Liver (tissue), 10 donors: ENCODE measurements at places on chromosomes 1 and 21. TPM values are rescaled to one million over a fixed set of nuclear protein-coding genes. Genes with fewer than 3 reads are reported as not detected.

The NGF gene
- 1.0 TPM for total RNA-seq

DNA sequence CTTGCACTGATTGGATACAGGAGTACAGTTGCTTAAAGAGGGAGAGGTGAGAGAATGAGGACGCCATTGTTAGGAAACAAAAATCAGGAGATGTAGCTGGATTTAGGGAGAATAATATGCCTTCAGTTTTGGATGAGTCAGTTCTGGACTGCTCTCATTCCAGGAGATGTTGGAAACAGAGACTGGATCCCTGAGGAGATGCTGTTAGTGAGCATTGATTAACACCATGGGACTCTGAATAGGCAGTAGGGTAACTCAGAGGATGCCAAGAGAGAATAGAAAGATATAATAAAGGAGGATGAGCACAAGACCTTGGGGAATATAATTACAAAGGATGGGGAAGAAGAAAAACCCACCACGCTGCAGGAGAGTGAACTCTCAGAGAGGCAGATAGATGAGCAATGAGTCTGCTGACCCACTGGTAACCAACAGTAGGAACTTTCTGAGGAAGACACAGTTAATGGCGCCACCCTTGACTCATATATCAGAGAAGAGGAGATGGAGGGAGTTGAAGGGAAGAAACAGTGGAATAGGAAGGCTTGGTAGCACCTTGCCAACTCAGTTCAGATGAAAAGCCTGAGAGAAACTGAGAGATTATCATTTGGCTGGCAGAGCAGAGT lies 10.5 kb downstream of the KCNJ15 start:
- no peak overlapping the region for H3K4me3 ChIP-seq
- no peak for DNase-seq
- peaks cover 9% of the 10 kb centered on the region for H3K4me1 ChIP-seq
- H3K36me3 ChIP-seq: no peaks in the 10 kb centered on the region
- H3K27ac ChIP-seq: no peak overlapping the region

- no peaks in the 10 kb centered on the region for H3K36me3 ChIP-seq
- DNase-seq: no peak
- peaks cover 4% of the 10 kb centered on the region for H3K4me1 ChIP-seq
- no peak overlapping the region for H3K27ac ChIP-seq
- no peak overlapping the region for H3K4me3 ChIP-seq
- H3K27me3 ChIP-seq: no peaks in the 10 kb centered on the region
Observed at GRCh38 chr1:40886318-40887011, 24.3 kb upstream of the CITED4 start.

GRCh38 chr1:227541796-227542152 lies 21.6 kb upstream of the ZNF678 start:
- H3K27ac ChIP-seq: no peak overlapping the region
- peak overlapping the region; percentile 66 for H3K4me3 ChIP-seq
- no peak for DNase-seq
- no peaks in the 10 kb centered on the region for H3K36me3 ChIP-seq
- H3K27me3 ChIP-seq: no peaks in the 10 kb centered on the region

DNA sequence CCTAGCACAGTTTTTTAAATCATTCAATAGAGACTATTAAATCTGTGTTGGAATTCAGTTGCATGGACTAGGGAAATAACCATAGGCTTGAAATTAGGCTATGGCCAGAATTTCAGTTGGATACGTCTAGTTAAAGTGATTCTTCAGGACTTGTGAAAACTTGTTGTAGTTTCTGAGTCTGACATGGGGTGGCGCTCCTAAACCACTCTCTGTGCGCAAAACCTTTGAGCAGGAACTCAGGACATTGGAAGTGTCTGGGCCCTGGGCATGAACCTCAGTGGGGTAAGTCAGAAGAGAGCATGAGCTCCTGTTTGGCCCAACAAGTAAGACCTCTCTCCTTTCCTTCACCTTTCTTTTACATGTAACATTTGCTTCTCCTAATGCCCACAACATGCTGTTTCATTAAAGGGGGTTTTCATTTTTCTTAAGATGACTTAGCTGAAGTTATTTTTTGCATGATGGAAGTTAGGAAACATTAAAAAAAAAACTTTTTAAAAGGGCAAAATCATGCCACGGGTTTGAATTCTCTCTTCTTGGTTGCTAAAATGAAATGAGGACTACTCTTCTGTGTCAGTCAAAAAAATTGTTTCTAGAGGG lies 17.1 kb upstream of the CCDC190 start:
- peaks cover 6% of the 10 kb centered on the region for H3K4me1 ChIP-seq
- no peaks in the 10 kb centered on the region for H3K27me3 ChIP-seq
- no peak overlapping the region for H3K27ac ChIP-seq
- H3K36me3 ChIP-seq: no peaks in the 10 kb centered on the region
- DNase-seq: peak; percentile 53

The TRNP1 gene
- 1.3 TPM for total RNA-seq

The FMO5 gene
- 75.5 TPM for total RNA-seq

- no peak overlapping the region for H3K27ac ChIP-seq
- H3K4me3 ChIP-seq: no peak overlapping the region
Observed at GRCh38 chr1:244536316-244536715, 75.2 kb downstream of the CATSPERE start.

The FCRLB gene
- total RNA-seq: 0.33 TPM

DNA sequence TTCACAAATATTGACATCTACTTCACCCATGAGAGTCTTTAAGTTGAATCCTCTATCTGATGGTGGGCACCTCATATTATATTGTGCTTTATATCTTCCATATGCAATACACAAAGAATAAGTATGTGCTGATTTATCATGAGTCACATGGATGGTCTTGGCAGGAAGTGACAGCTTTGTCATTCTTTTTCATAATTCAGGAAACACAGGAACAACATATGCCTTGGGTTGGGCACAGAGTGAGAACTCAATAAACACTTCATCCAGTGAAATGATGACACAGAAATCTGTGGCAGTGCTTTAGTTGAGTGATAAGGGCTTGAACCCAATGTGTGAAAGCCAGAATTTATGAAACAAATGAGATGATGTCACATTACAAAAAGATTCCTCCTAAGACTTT lies 41.2 kb downstream of the GADD45A start:
- H3K27ac ChIP-seq: no peak overlapping the region
- DNase-seq: no peak
- no peak overlapping the region for H3K4me3 ChIP-seq
- H3K4me1 ChIP-seq: no peaks in the 10 kb centered on the region

The NR5A2 gene
- total RNA-seq: 37.5 TPM

DNA sequence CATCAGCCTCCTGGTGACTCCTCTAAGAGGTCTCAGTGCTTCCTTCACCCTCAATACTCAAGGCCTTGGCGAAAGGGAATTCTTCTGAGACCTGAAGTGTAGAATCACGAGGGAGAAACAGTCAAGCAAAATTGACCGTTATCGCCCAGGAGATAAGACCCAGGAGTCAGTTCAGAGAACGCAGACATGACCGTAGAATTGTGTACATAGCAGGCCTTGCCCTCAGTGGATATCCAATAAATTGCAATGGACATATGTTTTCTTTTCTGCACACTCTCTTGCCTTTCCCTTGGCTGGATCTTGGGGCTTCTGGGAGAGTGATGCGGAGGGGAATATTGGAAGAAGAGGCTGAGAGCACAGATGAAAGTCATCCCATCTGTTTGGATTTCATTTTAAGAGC lies 15.7 kb upstream of the ETS2 start:
- H3K36me3 ChIP-seq: no peaks in the 10 kb centered on the region
- no peak overlapping the region for H3K4me3 ChIP-seq
- DNase-seq: no peak
- H3K4me1 ChIP-seq: peaks cover under 1% of the 10 kb centered on the region
- no peaks in the 10 kb centered on the region for H3K27me3 ChIP-seq

GRCh38 chr21:30958741-30959140 lies 77.4 kb upstream of the KRTAP11-1 start:
- DNase-seq: no peak
- no peaks in the 10 kb centered on the region for H3K36me3 ChIP-seq
- no peaks in the 10 kb centered on the region for H3K4me1 ChIP-seq
- no peak overlapping the region for H3K4me3 ChIP-seq

The TRIM33 gene
- total RNA-seq: 30.5 TPM

DNA sequence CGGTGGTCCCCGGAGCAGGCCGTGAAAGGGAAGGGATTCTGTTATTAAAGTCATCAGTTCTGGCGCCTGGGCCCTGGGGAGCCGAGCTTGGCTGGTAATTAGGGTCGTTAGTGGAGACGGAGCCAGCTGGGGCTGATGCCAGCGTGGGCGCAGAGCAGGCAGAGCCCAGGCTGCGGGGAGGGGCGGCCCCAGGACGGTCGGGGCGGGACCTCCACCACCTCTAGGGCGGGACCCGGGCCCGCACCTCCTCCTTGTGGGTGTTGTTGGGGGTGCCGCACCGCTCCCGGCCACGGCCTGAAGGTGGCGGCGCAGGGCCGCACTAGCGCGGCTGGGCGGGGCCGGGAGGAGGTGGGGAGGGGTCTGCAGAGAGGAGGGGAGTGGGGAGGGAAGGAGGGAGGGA lies 470.6 kb downstream of the PTPRU start:
- no peaks in the 10 kb centered on the region for H3K27me3 ChIP-seq
- DNase-seq: no peak
- no peaks in the 10 kb centered on the region for H3K4me1 ChIP-seq
- no peaks in the 10 kb centered on the region for H3K36me3 ChIP-seq
- H3K27ac ChIP-seq: no peak overlapping the region
- H3K4me3 ChIP-seq: no peak overlapping the region

- DNase-seq: peak; percentile 52
- H3K36me3 ChIP-seq: no peaks in the 10 kb centered on the region
- no peak overlapping the region for H3K27ac ChIP-seq
- H3K4me3 ChIP-seq: no peak overlapping the region
- no peaks in the 10 kb centered on the region for H3K4me1 ChIP-seq
Observed at GRCh38 chr1:223531742-223532341, 133.7 kb downstream of the CAPN8 start.

DNA sequence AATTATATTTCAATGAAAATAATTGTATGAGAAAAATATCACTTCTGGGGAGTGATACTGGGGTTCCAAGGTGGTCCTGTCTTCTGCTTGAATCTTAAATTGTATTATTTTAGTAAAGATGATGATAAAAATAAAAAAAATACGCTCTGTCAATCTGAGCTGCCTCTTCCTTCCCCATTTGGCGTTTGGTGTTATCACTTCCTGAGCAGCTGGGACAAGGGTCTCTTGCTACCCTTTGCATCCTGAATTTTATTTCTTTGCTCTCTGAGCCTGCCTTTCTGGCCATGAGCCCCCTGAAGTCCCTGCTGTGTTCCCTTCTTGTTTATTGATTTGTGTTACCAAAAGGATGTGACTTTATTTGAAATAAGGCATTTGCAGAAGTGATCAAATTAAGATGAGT lies 111.0 kb downstream of the KCNJ6 start:
- no peaks in the 10 kb centered on the region for H3K36me3 ChIP-seq
- H3K4me3 ChIP-seq: no peak overlapping the region
- H3K27ac ChIP-seq: no peak overlapping the region
- DNase-seq: no peak

GRCh38 chr1:43253876-43254275 lies 15.9 kb upstream of the TMEM125 start:
- peaks cover 43% of the 10 kb centered on the region for H3K4me1 ChIP-seq
- H3K36me3 ChIP-seq: no peaks in the 10 kb centered on the region
- no peaks in the 10 kb centered on the region for H3K27me3 ChIP-seq
- peak; percentile 19 for DNase-seq
- H3K4me3 ChIP-seq: no peak overlapping the region

DNA sequence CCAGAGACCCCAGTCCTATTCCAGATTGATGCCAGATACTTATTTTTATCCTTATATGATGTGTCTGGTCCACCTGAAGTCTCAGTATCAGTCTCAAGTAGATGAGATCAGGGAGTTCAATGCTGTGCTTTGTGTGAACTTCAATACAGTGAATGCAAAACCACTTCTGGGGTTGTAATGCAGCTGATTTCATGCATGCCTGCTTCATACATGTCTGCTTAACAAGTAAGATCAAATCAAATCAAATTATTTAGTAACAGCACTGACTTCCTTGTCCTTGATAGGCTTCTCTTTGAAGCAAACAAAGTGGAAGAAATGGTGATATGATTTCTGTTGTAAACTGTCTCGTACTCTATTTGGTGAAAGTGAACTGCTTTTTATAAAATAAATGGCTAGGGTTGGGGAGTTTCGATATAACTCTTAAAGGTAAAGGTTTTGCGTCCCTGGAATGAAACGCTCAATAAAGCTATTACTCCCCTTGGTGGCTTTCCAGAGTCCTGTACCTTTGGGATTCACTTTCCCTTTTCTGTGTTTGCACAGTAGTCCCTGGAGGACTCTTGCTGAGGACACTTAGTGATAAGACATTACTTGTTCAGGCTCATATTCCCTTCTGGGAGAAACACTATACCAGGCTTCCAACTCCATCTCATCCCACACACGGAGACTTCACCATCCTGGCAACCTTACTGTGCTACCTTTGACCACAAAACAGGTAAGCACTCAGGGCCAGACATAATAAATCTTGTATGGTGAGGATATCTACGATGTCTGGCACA lies 59.3 kb downstream of the FH start:
- H3K27ac ChIP-seq: no peak overlapping the region
- no peaks in the 10 kb centered on the region for H3K36me3 ChIP-seq
- no peaks in the 10 kb centered on the region for H3K27me3 ChIP-seq
- no peak overlapping the region for H3K4me3 ChIP-seq

GRCh38 chr1:70978623-70979022 lies 69.0 kb downstream of the PTGER3 start:
- DNase-seq: no peak
- H3K36me3 ChIP-seq: no peaks in the 10 kb centered on the region
- H3K4me3 ChIP-seq: no peak overlapping the region
- no peaks in the 10 kb centered on the region for H3K27me3 ChIP-seq
- no peak overlapping the region for H3K27ac ChIP-seq

- no peaks in the 10 kb centered on the region for H3K27me3 ChIP-seq
- no peak for DNase-seq
- H3K27ac ChIP-seq: no peak overlapping the region
- H3K36me3 ChIP-seq: peaks cover 55% of the 10 kb centered on the region
- no peak overlapping the region for H3K4me3 ChIP-seq
Observed at GRCh38 chr1:179910934-179911333, 28.8 kb downstream of the TOR1AIP1 start.

DNA sequence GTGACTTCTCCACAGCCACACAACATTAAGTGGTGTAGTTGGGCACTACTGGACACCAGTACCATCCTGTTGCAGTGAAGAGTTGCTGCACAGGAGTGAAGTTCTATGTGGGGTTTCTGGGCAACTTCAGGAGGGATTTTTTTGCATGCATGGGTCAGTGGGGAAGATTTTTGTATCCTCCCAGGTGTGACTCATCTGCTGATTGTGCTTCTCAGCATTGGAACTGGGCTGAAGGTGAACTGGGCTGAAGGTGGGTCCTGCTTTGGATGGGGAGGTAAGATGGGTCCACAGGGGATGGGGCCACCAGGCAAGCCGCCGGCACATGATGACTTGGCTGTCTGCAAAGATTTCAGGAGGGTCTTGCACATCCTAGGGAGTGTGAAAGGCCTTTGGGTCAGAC lies 2.6 kb downstream of the SERINC2 start:
- peaks cover 49% of the 10 kb centered on the region for H3K4me1 ChIP-seq
- no peak for DNase-seq
- no peaks in the 10 kb centered on the region for H3K36me3 ChIP-seq
- H3K4me3 ChIP-seq: no peak overlapping the region
- H3K27me3 ChIP-seq: no peaks in the 10 kb centered on the region
- peak overlapping the region; percentile 84 for H3K27ac ChIP-seq

- H3K27ac ChIP-seq: peak overlapping the region; percentile 93
- no peaks in the 10 kb centered on the region for H3K27me3 ChIP-seq
- H3K36me3 ChIP-seq: no peaks in the 10 kb centered on the region
- peak overlapping the region; percentile 75 for H3K4me3 ChIP-seq
- H3K4me1 ChIP-seq: peaks cover 16% of the 10 kb centered on the region
- DNase-seq: no peak
Observed at GRCh38 chr1:204493145-204493983, 1.2 kb downstream of the PIK3C2B start.
